Pancreas (tissue), 10 donors: ENCODE measurements at places on chromosomes 1 and 21. TPM values are rescaled to one million over a fixed set of nuclear protein-coding genes. Genes with fewer than 3 reads are reported as not detected.
A peak's percentile ranks its signal among the peaks of the same experiment; 100 is the strongest.

GRCh38 chr21:33751120-33751519 is 108.8 kb downstream of the ITSN1 start:
- no peak for DNase-seq

- DNase-seq: no peak
Observed at GRCh38 chr1:158147401-158147800, 33.3 kb upstream of the CD1D start.

DNA sequence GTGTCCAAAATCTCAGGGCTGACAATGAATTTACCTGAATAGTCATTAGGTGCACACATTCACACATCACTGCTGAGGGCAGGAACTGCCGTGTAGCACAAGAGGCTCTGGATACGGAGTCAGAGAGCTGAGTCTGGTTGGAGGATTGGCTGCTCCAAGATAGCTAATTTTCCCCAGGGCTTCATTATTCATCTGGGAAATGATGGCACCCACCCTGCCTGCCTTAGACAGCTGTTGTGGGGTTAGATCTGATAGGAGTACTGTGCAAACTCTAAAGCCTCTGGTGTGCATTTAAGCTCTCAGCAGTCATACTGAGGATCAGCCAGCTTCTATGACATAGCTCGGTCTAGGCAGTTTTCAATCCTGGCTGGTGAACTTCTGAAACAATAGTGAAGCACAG is 67.0 kb downstream of the LMX1A start:
- no peak for DNase-seq

GRCh38 chr1:248045209-248045608 is 1.4 kb upstream of the OR2L3 start:
- DNase-seq: no peak

- DNase-seq: no peak
Observed at GRCh38 chr1:56434740-56435139, 144.6 kb downstream of the PLPP3 start.

DNA sequence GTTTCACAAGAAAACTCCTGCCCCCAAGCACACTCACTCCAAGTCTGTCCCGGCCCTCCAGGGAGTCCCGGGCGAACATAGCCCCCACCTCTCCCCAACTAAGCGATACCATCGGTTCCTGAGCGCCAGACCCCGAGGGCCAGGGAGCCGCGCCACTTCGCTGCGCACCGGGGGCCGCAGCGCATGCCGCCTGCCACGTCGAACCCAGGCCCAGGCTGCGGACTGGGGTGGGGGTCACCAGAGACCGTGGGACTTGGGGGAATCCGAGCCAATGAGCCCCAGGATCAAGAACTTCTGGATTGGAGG is 801 bp downstream of the RSPO1 start:
- DNase-seq: no peak

DNA sequence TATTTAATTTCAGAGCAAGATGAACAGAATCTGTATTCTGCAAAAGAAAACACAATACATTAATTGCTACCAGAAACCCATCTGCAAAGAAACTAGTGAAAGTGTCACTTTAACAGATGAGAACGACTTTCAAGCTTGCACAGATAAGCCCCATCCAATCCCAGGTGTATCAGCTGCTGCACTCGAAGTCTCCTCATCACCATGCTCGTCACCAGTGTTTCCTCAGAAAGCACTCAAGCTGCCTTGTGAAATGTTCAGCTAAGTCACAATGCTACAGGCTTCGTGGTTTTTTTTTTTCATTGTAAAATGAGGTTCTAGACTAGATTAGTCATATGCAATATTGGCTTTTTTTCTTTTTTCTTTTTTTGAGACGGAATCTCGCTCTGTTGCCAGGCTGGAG is 3.3 kb upstream of the TOMM20 start:
- DNase-seq: no peak

DNA sequence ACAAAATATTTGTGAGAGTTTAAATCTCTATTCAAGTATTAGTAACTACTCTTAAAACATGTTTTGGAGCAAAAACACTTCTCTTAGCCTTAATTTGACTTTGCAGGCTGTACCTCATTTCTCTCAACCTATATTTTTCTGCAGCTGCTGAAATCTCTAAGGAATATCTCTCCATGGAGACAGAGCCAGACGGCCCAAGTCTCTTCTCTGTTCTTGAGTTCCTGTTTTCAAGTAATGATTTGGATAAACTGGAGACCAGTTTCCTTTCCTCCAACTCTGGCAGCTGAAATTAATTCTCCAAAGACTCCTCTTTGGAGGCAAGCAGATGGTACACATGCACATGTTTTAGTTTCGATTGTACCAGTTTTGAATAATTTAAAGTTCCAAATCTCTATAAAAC is 659.7 kb upstream of the NEGR1 start:
- no peak for DNase-seq

DNA sequence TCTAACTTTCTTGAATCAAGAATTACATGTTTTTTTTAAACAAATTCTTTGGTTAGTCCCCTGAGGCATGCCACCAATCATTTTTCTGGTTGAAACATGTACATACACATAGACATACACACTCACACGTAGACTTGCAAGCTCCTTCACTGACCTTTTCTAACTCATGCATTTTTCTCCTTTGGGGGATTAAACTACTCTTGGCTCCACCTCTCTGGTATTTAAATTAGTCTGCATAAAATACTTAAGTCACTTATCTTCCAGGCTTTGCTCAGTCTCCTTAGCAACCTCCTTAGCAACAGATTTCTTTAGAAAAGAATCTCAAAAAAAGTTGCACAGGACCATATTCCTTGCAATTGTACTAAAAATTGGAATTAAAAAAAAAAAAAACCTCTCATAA is 440.9 kb upstream of the LRRC7 start:
- DNase-seq: no peak

DNA sequence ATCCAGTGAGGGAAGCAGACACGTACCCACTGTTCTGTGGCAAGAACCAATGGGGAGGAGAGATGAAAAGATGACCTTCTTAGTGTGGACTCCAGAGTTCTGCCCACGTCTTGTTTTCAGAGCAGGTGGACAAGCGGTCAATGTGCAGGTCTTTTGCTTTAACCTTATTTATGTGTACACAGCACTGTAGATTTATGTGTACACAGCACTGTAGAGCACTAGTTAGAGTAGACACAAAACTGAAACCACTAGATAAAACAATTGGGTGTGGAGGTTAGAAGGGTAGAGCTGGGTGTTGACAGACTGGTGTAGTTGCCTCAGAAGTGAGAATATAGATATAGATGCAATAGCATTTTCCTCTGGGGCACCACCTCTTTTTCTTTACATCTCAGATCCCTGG is 150.0 kb downstream of the MAGI3 start:
- DNase-seq: no peak

DNA sequence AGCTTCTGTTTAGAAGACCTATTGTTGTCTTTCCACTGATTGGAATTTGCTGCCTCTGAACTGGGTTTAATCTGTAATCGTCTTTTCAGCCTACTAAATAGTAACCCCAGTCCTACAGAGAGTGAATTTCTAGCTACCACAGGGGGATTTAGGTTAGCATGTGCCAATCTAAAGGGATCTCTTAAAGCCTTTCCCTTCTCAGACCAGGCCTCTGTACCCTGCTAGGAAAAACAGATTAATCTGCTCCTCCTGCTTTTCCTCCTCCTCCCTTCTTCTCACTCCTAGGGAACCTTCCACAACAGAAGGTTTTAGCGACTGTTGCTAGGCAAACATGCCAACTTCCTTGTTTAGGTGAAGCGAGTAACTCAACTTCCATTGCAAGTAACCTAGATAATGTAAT is 1.3 kb upstream of the RC3H1 start:
- peak; percentile 67 for DNase-seq

DNA sequence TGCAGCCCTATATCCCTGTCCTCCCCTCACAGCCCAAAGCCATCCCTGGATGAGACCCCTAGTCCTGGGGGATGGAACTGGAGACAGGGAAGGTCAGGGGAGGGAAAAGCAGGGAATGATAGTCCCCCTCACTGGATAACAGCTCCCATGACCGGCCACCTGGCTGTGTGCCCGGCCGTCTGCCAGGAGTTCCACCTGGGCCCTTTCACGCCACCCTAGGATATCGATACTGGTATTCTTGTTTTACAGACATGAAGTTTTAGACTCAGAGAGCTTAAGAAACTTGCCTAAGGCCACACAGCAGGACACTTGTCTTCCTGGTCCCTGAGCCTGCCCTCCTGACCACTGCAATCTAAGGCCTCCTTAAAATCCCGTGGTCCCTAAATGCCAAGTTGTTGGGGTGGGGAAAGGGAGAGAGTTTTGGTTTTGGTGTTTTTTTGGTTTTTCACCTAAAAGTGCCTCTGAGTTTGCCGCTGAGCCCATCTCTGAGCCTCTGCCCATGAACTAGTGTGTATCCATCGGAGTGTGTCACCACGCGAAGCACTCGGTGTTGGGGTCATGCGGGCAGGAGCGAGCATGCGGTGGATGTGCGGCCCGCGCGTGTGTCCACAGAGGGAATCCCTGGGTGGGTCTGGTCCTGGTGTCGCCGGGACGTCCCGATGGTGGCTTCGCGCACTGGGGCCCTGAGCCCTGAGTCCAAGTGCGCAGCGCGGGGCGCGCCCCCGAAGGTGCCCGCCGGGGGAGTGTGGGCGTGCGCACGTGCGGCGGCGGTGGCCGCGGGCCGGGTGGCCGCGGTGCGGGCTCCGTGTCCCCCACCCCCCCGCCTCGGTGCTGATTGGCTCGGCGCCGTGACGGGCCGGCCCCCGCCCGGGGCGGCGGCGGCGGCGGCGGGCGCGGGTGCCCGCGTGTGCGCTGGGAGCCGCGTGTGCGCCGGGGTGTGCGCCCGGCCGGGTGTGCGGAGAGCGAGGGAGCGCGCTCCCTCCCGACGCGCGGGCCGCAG is at the start of gene EPHA8:
Gene EPHA8 (plus strand): TSS at position 906 of the 1,000 bp plus-strand sequence. CDS start 147 bp downstream, outside the sequence.
- peak; percentile 87 for DNase-seq

The HOOK1 gene
- polyA plus RNA-seq: 10.9 TPM

The TTLL10 gene
- polyA plus RNA-seq: 1.0 TPM

The DPT gene
- 13.4 TPM for polyA plus RNA-seq

The SLC30A10 gene
- polyA plus RNA-seq: 0.11 TPM

The PAPPA2 gene
- 0.87 TPM for polyA plus RNA-seq

The OSCP1 gene
- polyA plus RNA-seq: 5.2 TPM

The HRNR gene
- polyA plus RNA-seq: 0.04 TPM

The FNDC10 gene
- polyA plus RNA-seq: 2.3 TPM
